ENCODE measurements at places on chromosomes 7 and 10.

DNA sequence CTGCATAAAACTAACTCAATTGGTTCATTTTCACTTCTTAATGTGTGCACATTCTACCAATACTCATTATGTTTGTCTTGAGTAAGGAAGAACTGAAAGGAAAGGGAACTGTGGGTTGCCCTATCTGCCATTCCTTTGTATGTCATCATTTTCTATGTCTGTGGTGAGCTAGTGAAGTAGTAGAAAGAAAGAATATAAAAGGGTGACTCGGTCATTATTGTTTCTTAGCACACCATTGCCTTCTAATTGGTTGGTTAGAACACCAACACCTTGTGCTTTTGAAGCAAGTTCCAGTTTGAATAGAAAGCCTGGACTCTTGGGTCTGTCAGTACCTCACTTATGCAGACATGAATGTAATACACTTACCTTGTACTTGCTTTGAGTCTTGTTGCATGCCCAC is 64.3 kb upstream of the MDFIC start:
- no peak for DNase-seq

GRCh38 chr7:98077762-98078161 is 28.9 kb upstream of the LMTK2 start:
- no peak for DNase-seq

DNA sequence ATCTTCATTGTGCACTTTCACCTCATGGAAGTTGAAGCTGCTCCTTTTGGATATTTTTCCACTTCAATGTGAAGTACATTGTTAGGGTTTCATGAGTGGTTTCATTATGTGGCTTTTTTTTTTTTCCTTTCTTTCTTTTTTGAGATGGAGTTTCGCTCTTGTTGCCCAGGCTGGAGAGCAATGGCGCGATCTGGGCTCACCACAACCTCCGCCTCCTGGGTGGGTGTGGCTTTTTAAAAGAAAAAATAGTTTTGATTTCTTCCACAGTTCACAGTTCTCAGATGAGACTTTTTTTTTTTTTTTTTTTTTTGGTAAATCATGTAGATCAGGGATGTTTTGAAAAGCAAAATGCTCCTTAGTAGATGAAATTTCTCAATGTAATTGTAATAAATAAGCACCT is 652.3 kb upstream of the ANKRD30A start:
- no peak for DNase-seq

DNA sequence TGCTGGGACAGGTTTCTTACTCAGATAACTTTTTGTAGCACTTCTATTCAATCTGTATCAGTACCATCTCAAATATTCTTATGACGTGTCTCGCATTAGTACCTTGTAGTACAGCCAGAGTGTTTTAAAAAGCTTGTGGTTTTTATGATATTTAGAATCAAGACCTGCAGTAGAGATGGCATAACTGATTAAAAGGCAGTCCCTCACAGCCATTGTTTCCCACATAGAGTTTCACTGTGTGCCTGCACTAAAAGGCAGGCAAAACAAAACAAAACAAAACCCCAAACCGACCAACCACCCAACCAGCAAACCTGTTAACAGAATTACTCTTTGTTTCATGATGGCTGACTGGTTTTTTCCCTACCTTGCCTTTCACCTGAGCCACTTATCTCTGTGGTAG is 221.3 kb upstream of the DGKB start:
- no peak for DNase-seq

GRCh38 chr7:16200591-16200990 is 220.7 kb downstream of the CRPPA start:
- DNase-seq = no peak

DNA sequence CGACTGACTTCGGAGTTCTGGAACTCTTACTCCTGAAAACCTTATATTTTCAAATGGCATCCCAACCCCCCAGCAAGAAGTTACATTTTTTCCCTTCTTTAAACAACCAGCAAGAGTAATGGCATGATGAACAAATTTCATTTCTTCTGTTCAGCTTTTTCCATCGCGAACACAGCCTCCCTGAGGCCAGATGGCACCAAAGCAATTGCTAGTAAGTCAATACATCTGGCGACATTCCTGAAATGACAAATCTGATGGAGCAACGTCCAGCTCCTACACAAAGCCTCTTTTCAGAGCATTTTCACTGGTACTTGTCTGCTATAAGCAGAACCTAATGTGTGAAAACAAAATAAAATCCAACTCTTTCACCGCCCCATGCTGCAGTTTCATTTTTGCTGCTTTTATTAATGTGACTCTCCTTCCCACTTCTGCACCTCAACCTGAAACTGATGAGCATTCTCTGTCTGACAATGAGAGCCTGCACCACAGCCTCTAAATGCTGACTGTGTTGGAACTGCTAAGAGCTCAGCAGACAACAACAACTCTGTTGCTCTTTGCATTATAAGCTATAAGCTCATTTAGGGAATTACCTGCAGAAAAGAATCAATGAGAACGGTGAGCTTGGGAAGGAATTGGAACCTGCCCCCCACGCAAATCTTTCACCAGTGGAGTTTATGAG is 229.8 kb downstream of the FGFR2 start:
- DNase-seq = no peak

GRCh38 chr7:28626624-28627262 is 214.4 kb downstream of the CREB5 start:
- DNase-seq = no peak

DNA sequence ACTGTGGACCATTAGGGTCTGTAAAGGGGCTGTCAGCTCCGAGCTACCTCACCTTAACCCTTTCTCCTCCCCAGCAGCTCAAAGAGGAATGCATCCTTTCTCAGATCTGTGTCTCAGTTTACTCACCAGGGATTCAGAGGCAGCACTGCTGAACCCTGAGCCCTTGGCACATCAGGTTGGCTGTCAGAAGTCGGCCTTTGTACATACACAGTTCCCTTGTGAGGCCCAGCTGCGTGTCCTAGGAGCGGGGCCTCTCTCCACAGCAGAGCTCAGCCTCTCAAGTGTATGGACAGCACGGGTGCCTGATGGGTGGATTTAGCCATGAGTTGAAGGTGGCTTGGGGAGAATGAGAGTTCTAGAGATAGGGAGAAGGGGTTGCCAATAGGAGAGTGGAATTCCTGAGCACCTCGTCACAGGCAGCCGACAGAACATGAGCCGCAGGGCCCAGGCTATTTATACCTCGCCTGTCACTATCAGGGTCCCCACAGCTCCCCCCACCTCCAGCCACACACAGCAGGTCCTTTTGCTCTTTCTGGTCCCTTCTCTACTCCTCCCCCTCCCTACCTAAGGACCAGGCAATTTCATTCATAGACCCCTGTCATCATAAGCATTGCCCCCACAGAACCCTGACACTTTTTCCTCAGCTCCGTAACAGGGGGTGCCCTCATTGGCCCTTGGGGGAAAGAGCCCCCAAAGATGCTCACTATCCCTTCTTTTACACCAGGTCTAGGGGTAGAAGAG is 2.1 kb upstream of the FLNC start:
- DNase-seq = no peak

GRCh38 chr7:17275749-17276671 is 22.4 kb upstream of the AHR start:
- DNase-seq = no peak

DNA sequence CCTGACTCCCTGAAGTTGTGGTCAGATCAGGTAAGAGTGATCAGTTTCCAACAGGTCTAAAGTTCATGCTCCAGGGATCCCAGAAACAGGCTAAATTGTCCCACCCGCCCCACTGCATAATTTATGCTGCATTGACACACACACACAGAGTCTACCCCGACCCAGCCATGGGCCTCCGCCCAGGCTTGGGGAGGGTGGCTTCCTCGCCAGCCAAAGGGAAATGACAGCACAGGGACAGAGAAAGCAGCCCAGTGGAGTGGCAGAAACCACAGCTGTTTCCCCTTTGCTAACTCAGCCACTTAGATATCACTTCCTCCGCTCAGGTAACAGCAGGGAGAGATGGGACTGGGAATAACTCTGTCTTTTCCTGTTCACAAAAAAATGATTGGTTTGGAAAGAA is 9.4 kb downstream of the SH3PXD2A start:
- no peak for DNase-seq
